ENCODE measurements at places on chromosomes 5 and 9.
A peak's percentile ranks its signal among the peaks of the same experiment; 100 is the strongest.

DNA sequence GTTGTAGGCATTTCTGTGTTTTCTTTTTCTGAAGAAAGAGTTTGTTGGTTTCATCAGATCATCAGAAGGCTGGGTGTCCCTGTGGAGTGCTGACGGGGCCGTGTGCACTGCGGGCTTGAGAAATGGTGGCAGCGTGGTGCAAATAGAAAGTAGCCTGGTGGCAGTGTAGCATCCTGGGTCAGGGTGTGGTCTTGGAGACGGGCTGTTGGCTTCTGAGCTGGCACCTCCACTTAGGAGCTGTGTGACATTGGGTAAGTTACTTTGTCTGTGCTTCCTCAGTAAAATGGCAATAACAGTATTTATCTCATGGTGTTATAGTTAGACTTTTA lies 10.0 kb upstream of the NDST1 start:
- DNase-seq: no peak

- DNase-seq: no peak
Measured at GRCh38 chr5:72093217-72093616, 14.1 kb upstream of the MAP1B start.

- no peak for DNase-seq
Measured at GRCh38 chr5:137036640-137037039, 462.5 kb downstream of the SPOCK1 start.

DNA sequence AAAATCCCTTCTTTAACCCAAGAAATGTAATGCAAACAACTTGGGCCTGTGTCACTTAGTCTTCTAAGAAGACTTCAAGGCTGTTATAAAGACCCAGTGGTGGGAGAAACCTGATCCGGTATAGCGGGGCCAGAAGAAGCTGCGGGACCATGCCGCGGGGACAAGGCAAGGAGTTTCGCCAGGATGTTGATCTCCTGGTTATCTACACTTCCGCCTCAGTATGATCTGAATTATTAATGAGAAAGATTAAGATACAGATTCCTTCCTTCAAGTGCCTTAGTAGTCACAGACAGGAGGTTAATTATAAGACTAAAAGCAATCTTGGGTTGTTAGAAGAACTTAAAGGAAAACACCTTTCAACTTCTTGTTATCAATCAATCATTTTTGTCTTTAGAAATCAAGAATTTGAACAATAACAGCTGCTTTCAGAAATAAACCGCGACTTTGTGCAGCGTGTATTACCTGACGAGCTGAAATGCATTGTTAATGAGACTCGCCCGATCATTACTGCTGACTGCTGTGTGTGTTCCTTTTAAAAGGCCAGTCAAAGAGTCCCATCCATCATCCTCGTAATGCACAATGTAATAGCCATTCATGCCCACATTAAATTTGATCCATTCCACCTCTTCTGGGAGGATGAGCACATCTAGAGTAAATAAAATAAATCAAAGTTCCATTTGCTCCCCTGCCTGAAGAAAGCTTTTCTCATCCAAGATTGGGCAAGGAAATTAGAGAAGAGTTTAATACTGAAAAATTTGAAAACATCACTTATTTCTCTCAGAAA lies 22.2 kb downstream of the ERAP1 start:
- DNase-seq: no peak

- DNase-seq: peak; percentile 25
Measured at GRCh38 chr9:18437315-18438201, 36.4 kb upstream of the ADAMTSL1 start.
